ENCODE measurements at places on chromosomes 12 and 14. TPM values are rescaled to one million over a fixed set of nuclear protein-coding genes. Genes with fewer than 3 reads are reported as not detected.

The INHBC gene
- total RNA-seq: not detected

The EIF2S1 gene
- 127 TPM for total RNA-seq

The PCED1B gene
- 8.8 TPM for total RNA-seq

The PTPN6 gene
- total RNA-seq: 10.0 TPM

The PARP2 gene
- 11.0 TPM for total RNA-seq

The DTX1 gene
- 2.9 TPM for total RNA-seq

The PDE3A gene
- 90.0 TPM for total RNA-seq

The PDZRN4 gene
- total RNA-seq: 98.1 TPM

The SDR9C7 gene
- not detected for total RNA-seq

DNA sequence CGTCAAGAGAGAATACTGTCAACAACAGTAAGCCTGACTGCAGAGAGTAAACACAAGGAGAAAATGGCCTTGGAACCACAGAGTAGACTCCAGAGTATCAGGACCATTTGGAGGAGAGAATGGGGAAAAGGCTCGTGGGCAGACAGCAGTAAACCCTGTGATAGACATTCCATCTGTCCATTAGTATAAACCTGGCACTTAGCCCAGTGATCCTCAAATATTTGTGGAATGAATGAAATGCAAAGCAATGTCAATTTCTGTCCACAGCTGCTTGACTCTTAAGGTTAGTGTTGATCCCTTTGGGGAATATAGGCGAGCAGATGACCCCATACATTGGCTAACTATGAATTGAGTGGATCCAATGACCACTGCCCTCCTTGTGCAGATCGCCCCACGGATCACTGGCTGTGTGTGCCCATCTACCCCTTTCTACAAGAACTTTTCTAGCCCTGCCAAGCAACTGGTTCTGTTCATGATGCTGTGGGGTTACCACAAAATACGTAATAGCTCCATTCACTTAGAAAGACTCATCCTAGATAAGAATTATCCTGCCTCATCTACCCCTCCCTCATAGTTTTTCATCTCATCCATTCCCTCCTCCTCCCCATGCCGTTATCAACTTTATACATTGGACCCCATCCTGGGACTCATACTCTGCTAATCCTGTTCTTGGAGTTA, 846.8 kb downstream of the NRXN3 start:
- DNase-seq: no peak

DNA sequence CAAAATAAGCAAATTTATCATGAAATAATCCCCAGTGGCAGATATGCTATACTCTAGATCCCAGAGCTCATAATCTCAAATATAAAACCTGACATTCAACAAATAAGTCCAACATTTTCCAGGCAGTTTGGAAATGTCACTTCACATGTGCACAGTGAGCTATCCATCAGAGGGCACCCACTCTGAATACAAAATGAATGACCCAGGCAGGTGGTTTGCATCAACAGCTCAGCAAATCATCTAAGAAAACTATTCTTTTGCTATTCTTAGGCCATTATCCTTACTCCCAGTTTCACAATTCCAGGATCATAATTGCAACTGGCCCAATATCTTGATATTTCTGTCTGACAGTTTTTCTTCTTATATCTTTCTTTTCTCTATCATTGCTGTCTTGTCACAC, 38.5 kb downstream of the TRIM9 start:
- no peak for DNase-seq

GRCh38 chr12:50505675-50506530, 1.1 kb downstream of the DIP2B start:
- DNase-seq: no peak

GRCh38 chr14:74508292-74508731, 14.7 kb downstream of the ISCA2 start:
- no peak for DNase-seq

- DNase-seq: peak; percentile 58
These were observed 34.0 kb downstream of the SH2B3 start for GRCh38 chr12:111439657-111440151.

GRCh38 chr14:94113908-94114588, 3.5 kb downstream of the IFI27 start:
- peak; percentile 9 for DNase-seq

- DNase-seq: no peak
These were observed 310.1 kb downstream of the SYT1 start for GRCh38 chr12:79174626-79175025.

DNA sequence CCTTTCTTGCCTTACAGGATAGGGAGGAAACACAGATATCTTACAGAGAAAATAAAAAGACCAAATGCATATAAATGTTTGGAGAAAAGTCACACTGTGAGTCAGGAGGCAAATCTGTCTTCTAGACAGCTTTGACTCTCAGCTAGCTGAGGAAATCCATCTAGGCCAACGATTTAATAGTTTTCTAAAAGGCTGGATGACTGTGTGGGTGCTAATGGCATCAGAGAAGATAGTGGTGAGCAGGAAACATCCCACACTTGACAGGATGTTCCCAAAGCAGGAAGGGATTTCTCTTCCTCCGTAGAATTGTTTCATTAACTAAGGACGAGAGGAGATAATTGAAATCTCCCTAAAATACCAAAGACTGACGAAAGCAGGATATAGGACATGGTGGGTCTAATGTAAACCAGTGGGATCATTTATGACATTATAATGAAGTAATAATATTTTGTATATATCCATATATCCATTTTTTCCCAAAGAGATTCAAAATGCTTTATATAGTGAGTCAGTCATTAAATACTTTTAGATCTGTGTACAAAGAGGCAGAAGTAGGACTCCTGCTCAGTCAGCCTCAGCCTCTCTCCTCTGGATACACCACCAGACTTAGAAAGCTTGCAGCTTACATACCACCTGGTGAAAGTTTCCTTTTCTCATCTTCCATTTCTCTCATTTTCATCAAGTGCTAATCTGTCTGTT, 44.3 kb upstream of the PSMA6 start:
- DNase-seq: no peak

- DNase-seq: no peak
These were observed 308.2 kb downstream of the ACSS3 start for GRCh38 chr12:81386101-81386500.

- no peak for DNase-seq
These were observed 114.9 kb downstream of the PDZRN4 start for GRCh38 chr12:41302979-41303403.

GRCh38 chr14:103052407-103052806, 4.9 kb downstream of the CDC42BPB start:
- no peak for DNase-seq

- DNase-seq: no peak
These were observed 337.7 kb upstream of the GARIN6 start for GRCh38 chr12:99309812-99310211.

- DNase-seq: no peak
These were observed 58.3 kb downstream of the SMOC1 start for GRCh38 chr14:69937367-69938081.

GRCh38 chr12:54262403-54262925, 17.5 kb downstream of the CBX5 start:
- no peak for DNase-seq

DNA sequence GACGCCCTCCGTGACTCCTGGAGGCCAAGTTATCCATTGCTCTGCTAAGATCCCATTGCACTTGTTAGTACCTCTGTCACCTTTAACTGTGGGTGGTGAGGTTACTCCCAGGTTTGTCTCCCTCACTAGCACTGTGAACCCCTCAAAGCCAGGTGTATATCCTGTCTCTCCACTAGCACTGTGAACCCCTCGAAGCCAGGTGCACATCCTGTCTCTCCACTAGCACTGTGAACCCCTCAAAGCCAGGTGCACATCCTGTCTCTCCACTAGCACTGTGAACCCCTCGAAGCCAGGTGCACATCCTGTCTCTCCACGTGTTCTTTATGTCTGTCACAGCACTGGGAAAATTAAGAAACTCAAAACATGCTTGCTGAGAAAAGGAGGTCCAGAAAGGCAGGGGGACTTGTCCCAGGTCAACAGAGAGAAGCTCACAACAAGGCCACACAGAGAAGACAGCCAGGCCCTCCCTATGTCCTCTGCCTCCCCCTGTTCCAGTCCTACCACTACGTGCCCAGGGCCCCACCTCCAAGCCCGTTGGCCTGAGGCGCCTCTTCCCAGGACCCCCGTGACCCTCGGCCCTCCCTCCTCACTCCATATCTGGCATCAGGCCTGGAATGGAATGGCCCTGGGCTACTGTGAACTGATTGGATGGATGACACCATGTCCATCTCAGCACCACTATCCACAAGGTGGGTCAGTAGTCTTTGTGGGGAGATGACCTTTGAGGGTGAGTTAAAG, 26.4 kb upstream of the FKBP4 start:
- DNase-seq: no peak

DNA sequence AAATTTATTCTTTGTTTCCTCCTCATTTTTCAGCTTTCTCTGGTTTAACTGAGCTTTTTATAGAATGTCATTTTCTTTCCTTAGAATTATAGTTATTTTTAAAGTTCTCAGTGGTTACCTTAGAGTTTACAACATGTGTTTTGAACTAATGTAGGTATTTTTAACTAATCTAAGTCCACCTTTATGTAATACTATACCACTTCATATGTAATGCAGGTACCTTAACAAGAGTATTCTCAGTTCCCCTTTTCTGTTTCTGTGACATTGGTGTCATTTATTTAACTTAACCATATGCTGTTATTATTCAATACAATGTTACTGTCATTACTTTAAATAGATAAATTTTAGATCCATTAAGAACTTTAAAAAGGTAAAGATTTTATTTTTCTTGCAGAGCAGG, 30.3 kb upstream of the KCNC2 start:
- DNase-seq: no peak

DNA sequence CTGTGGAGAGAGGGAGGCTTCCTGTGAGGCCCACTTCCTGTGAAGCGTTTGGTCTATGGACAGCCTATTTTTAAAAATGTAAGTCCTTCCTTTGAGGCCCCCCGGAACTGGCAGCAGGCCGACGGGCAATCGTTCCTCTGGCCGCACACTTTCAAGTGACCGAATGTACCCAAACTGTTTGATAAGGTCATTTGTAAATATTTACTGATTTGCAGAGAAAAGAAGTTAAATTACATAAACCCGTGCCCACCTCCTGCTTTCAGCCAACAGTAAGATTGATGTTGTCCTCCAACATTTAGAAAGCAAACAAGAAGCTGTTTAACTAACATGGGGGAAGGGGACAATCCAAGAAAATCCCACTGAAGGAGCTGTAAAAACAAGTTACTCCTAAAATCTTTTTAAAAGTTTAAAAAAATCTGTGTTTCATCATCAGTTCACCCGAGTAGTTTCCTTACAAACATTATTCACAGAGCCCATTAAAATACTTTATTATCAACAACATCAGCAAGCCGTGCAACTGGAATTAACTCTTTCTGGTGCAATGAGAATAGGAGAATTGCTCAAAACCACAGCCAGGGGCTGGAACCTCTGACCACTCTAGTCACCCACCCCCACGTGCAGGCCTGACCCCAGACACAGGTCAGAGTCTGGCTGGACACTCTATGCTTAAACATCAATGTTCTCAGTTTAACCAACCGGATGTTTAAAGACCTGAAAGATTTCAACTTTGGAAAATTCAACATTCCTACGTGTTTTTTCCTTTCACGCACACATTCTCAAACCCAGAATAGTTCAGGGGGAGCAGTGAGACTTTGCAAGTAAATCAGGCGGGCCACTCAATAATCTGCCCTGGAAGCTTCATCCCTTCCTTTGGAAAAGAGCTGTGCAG, 65.3 kb downstream of the FOXN3 start:
- DNase-seq: no peak

- DNase-seq: no peak
These were observed 72.4 kb upstream of the USP44 start for GRCh38 chr12:95623554-95624170.

GRCh38 chr14:24381363-24382063, 13.5 kb downstream of the NFATC4 start:
- DNase-seq: no peak

All from sigmoid colon (tissue), 7 donors.